Astrocyte of the cerebellum (primary cell): ENCODE measurements at places on chromosomes 6 and 20.

DNA sequence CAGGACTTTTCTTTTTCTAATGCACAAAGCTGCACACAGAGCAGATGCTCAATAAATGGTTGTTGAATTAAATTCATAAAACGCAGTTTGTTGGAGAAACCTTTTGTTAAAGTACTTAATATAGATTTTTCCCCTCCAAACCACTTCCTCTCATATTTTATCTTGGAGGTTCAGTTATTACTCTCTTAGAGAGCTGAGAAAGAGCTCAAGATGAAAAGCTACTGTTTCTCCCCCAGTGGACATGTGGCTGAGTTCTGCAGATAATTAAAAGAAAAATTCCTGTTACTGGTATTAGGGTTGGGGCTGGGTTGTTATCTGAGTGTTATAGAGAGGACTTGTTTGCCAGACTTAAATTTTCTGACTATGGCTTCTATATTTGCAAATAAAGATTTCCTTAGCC, 294.0 kb downstream of the TBC1D7 start:
- DNase-seq = no peak

DNA sequence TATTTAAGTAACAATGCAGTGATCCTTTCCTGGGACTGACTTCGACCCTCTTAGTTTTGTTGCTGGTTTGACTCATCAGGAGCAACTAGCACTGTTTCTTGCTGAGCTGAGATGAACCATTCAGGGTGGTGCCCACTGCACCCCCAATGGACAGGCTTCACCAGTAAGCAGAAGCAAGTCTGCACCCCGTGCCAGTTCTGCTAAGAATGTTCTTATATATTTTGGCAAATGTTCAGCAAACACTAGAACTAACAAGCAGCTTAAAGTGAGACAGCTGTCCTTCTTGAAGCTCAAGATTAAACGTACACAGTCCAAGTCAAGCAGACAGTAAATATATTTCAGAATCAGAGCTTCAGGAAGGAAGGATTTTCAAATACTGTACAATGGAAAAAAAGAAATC, 561.3 kb upstream of the CDH4 start:
- DNase-seq = no peak

DNA sequence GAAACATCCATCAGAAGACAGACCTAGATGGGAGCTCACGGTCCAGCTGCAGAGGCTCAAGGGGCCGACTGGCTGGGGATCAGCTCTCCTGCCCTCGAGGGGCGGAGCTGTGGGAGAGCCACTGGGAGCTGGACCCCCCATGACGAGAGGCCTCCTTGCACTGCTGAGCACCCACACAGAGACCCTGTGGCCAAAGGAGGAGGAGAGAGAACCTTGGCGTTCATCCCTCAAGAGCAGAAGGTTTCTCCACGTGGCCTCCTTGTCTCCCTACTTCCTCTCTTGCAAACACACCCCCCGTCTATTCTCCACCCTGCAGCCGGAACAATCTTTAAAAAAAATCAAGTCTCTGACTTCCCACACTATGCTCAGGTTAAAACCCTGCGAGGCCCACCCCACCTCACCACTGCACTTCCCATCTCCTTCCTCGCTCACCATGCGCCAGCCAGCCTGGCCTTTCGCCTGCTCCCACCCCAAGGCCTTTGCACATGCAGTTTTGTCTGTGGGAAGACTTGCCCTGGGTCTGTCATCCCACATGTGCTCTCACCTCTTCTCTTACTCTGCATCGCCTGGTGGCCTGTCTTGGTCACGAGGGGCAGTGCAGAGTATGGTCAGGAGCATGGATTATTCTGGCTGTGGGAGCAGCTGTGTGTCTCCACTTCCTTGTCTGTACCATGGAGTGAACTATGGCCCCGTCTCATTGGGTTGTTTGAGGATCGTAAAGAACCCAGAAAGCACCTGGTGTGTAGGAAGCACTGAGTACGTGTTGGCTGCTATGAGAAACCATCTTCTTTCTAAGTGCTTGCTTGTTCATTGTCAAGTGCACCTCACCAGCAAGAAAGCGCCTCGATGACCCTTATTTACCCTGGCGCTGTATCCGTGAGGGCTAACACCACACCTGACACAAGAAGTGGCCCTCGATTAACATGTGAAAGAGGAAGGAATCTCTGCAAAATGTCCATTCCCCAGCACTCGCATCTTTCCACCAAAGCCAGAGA, 32.9 kb downstream of the PMEPA1 start:
- DNase-seq = no peak

DNA sequence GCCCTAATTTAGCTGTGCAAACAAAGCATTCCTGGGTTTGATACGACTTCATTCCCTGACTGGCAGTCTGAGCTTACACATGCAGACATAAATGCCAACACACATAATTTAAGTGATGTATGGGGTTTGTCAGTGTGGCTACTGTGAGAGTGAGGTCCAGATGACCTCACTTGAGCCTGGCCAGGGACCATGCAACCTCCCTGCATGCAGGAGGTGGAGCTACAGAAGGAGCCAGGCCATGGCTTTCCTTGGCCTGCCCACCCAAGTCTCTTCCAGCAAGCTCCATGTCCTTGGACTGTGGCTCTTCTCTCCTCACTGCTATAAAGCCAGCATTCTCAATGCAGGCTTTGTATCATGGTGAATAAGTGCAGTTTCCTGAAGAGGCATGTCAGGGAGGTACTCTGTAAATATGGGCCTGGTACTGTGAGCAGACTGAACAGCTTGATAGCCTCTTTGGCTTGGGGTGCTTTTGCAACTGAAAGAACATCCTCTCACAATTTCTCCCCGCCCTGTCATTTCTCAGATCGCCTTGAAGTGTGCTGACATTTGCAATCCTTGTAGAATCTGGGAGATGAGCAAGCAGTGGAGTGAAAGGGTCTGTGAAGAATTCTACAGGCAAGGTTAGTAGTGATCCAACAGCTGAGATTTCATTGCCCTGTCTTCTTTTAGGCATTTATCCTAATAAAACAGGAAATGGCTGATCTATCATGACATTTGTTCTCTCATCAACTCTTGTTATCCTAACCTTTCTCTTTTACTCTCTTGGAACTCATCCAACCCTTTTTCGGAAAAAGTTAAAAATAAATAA, 69.2 kb downstream of the MTFR2 start:
- DNase-seq = no peak

DNA sequence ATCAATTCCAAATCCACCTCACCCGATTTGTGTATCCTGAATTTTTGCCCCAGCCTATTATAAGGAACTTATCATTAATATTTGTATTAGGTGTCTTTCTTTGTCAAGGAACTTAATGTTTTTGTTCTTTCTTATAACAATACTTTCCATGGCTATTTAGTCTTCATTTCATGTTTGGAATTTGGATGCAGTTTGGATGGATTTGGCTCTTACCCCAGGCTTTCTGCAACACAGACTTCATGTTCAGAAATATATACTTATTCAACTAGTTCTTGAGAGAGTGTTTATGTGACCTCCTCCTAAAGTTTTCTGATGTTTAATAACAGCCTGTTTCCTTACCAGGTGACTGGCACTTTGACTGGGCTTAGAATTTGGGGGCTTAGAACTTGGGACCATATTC, 35.9 kb upstream of the TOX2 start:
- no peak for DNase-seq

GRCh38 chr6:42610416-42610815, 46.6 kb downstream of the UBR2 start:
- DNase-seq = no peak

DNA sequence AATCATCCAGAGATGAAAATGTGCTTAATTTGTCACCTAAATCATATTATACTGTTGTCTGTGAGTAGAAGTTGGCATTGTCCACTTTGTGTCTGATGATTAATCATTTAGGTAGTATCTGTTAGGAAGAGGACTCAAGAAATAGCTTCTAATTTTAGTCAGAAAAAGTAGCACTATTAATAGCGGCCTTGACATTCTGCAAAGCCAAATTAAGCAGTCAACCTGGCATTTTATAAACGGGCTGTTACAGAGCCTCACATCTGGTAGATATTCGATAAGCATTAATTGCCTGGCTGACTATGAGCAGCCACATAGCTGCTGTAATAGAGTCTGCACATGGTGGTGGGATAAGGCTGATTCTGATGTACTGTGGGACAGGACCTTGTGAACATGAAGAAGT, 99.5 kb downstream of the KLHL32 start:
- no peak for DNase-seq

- DNase-seq = no peak
Measured at GRCh38 chr6:168514216-168514615, 73.2 kb downstream of the SMOC2 start.

DNA sequence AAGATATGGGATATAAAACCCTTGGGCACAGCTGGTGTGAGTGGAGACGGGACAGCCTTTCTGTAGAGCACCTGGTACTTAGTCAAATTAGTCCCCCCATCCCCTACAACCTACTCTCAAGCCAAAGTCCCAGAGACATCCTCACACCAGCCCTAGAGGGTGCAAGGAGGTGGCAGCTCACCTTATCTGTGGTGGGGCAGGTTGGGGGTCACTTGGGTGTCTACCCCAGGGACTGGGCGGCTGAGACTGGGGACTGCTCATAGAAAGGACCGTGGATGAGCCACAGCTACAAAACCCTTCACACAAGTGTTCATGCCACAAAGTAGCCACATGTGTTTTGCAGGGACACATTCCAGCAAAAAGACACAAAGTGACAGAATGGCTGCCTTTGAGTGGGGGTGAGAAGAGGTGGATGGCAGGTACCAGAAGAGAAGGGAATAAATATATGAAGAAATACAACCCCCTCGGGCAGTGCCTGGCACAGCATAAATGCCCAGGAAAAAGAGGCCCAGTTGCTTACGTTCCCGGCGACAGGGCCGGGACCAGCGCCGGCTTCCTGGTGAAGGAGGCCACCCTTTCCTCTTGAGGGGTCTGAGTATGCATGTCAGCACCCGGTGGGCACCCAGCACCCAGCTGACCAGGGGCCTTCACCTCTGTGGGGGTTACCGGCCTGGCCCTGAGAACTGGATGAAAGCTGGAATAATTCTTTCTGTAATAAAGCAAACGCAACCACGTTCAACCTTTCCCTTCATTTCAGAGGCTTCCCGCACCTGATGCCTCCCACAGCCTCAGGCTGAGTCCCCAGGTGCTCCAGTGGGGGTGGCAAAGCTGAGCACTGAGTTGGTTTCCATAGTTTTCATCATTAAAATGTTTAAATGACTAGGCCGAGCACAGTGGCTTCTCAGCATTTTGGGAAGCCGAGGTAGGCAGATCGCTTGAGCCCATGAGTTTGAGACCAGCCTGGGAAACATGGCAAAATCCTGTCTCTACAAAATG, 14.4 kb upstream of the CEBPB start:
- no peak for DNase-seq

- no peak for DNase-seq
Measured at GRCh38 chr6:21625642-21626041, 32.1 kb downstream of the SOX4 start.

DNA sequence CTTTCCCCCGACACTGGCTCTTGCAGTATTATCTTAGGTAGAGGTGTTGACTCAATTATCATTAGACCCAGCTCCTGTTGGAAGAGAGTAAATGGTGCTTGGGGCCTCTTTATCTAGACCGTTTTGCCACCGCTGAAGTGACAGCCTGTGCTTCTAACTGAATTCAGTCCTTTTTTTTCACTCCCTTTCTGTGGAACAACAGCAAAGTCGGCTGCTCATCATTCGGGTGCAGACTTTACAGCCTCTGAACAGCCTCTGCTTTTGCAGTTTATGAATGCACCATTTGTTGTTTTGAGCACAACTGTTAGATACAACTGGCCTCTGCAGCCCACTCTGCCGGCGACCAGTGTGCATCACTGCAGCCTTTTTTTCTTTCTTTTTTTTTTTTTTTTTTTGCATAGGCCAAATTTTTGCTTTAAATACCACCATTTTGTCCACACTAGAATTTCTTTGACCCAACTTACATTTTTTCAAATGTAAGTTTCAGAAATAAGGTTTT, 35.8 kb downstream of the RREB1 start:
- DNase-seq = no peak

GRCh38 chr6:77124604-77125003, 338.7 kb downstream of the HTR1B start:
- no peak for DNase-seq

DNA sequence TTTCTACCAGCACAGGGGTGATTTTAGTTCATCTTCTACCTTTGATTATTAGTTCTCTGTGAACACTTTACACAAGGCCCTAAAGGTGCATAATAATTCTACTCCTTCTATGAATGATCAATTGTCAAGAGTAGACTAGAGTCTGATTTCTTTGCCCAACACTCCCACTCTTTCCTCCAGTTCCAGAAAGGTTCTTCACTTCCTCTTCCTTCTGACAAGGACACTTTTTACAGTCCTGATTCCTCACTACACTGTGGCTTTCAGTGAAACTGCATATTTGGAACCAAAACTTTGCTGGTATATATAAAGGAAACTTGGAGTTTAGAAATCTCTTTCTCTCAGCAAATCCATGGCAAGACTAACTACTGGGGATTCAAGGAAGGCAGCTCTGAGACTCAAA, 10.6 kb upstream of the RSPO3 start:
- DNase-seq = no peak

- DNase-seq = no peak
Measured at GRCh38 chr20:19953606-19954005, 63.6 kb upstream of the NAA20 start.
